ENCODE measurements at places on chromosomes 11 and 22.
A peak's percentile ranks its signal among the peaks of the same experiment; 100 is the strongest.

DNA sequence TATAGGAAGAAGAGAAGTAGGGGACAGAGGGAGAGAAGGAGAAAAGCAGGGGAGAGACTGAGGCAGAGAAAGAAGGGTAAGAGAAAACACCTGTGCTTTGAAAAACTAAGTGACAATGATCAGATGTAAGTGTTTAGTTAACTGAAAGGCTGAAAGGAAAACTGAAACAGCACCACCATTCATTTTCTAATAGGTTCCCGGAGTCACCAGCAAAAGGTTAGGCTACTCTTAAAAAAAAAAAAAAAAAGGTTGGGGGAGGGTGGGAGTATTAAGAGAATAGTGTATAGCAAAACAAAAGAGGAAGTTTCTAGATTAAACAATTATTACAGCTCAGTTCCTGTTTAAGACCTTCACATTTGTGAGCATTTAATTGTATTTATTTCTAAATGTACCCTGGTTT lies 113.8 kb downstream of the CADM1 start:
- no peak for DNase-seq

GRCh38 chr22:47203554-47203991 lies 441.1 kb downstream of the TBC1D22A start:
- DNase-seq, result no peak

- no peak for DNase-seq
Observed at GRCh38 chr22:29141078-29141688, 64.5 kb upstream of the EMID1 start.

DNA sequence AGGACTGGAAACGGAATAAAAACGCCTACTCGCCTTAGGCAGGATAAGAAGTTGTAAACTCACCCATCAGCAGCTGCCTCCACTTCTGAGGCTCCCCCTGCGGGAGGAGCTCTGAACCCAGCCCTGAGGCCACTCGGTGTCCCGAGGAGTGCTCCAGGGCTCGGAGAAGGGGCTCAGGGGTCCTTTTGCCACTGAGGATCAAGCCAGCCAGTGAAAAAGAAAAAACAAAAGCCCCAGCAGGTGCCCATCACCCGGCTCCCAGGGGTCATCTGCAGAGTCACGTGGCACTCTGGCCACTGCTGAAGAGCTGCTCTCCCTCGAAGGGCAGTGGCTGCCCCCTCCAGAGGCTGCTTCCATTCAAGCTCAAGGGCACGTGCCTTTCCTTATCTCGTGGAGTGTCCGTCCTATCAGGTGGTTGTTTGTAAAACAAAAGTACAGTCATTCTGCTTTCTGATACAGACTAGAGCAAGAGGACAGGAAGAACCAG lies 29.0 kb downstream of the NUP50 start:
- no peak for DNase-seq

DNA sequence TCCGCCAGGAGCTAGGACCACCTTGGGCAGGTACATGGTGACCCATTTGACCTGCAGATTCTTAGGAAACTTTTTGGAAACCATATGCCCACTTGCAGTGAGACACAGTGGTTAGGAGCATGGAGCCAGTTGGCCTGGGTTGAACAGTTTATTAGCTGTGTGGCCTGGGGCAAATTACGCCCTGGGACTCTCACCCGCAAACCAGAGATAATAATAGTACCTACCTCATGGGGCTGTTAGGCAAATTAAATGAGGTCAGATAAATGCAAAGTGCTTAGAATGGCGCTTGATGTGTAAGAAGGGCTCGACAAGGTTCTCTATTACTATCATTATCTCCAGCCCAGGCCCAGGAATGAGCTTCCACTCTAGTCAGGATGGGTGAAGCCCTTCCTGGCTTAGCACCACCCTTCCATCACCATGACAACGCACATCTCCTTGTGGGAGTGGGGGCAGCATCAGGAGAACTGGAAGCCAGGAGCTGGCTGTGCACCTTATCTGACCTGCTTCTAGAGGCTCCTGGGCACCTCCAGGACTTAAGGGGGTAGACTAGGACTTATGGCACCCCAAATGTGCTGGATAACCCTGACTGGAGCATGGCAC lies 5.1 kb downstream of the SYT12 start:
- DNase-seq, result no peak

DNA sequence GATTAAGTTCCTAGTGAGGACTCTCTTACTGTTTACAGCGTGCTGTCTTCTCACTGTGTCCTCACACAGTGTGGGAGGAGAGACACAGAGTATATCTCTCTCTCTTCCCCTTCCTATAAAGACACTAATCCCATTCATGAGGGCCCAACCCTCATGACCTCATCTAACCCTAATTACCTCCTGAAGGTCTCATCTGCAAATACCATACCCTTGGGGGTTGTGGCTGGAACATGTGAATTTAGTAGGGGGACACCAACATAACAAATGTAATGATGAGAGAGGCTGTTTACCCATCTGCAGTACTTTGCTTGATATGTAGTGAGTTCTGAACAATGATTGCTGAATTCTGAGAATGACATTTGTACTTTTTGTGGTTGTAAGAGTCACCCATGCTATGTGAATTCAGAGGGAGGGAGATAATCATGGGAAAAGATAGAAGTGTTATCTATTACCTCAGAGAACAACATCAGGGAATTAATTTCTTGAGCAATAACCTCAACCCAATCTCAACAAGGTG lies 4.9 kb upstream of the OR52W1 start:
- DNase-seq, result no peak

DNA sequence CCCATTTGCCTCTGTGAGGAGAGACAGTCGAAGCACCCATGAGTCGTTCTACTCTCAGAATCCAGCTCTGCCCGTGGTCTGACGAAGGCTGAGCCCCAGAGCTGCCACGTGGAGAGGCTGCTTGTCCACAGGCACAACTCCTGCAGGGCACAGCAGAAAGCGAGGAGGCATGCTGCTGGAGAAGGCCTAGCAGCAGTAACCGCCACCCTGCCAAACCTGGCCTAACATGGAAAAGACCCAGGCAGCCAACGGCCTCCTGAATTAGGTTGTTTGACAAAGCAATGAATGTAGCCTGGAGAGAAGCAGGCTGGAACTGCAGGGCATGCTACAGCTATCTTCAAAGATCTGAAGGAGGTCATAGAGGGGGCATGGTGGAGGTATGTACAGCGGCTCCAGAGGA lies 89.7 kb downstream of the SNX19 start:
- DNase-seq, result no peak

GRCh38 chr11:36449561-36450096 lies 60.4 kb downstream of the TRAF6 start:
- no peak for DNase-seq

DNA sequence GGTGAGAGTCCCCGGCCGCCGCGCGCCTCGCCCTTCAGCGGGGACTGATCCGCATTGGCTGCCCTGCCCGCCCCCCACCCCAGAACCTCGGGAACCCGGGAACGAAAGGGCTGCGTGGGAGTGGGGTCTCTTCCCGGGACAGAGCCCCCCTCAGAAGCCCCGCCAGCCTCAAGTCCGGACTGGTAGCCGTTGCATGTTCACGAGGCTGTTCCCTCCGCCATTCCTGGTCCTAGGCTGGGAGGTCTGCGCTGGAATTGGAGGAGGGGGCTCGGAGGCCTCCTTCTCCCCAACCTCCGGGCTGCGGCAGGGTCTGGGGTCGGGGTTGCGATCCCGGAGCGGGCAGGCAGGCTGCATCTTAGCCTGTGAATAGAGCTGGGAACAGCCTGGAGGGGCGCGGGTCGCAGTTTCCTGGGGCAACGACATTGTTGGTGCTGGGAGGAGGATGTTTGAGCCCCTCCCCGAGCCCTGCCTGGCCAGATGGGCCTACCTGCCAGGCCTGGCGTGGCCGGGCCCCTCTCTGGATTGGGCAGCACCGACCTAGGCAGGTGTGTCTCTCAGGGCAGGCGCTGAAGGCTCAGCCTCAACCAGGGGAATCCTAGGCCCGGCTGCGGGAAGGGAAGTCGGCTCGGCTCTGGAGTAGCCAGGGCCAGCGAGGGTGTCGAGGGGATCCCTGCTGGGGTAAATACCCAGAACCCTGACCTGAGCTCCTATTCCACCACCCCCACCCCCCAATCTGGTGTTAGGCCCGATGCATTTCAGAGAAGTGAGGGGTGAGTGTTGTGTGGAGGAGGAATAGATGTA lies 670 bp downstream of the MAPK8IP1 start:
- peak; percentile 12 for DNase-seq

- DNase-seq, result no peak
Observed at GRCh38 chr11:102447193-102447592, 5.4 kb downstream of the TMEM123 start.

- no peak for DNase-seq
Observed at GRCh38 chr11:29562183-29562582, 454.6 kb downstream of the KCNA4 start.

- DNase-seq, result peak; percentile 34
Observed at GRCh38 chr11:31050061-31050765, 319.3 kb downstream of the DCDC1 start.

DNA sequence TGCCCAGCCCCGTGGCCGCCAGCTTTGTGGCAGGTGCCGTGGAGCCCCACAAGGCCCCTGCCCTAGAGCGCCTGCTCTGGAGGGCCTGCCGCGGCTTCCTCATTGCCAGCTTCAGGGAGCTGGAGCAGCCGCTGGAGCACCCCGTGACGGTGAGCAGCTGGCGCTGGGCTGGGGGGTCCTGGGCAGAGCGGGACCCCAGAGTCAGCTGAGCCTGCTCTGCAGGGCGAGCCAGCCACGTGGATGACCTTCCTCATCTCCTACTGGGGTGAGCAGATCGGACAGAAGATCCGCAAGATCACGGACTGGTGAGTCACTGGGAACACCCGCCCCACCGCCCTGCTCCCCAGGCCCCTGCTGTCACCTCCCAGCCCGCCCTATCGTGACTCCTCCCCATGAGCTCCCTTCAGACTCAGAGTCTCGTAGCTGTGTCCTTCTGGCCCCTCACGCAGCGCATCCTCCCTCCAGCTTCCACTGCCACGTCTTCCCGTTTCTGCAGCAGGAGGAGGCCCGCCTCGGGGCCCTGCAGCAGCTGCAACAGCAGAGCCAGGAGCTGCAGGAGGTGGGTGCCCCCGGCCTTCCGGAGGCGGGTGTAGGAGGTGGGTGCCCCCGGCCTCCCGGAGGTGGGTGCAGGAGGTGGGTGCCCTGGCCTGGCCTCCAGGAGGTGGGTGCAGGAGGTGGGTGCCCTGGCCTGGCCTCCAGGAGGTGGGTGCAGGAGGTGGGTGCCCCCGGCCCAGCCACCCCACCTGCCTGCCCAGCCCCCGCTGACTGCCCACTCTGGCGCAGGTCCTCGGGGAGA lies 4.7 kb downstream of the TCIRG1 start:
- DNase-seq, result peak; percentile 31

GRCh38 chr11:9089061-9089460 lies 2.3 kb downstream of the SCUBE2 start:
- no peak for DNase-seq

DNA sequence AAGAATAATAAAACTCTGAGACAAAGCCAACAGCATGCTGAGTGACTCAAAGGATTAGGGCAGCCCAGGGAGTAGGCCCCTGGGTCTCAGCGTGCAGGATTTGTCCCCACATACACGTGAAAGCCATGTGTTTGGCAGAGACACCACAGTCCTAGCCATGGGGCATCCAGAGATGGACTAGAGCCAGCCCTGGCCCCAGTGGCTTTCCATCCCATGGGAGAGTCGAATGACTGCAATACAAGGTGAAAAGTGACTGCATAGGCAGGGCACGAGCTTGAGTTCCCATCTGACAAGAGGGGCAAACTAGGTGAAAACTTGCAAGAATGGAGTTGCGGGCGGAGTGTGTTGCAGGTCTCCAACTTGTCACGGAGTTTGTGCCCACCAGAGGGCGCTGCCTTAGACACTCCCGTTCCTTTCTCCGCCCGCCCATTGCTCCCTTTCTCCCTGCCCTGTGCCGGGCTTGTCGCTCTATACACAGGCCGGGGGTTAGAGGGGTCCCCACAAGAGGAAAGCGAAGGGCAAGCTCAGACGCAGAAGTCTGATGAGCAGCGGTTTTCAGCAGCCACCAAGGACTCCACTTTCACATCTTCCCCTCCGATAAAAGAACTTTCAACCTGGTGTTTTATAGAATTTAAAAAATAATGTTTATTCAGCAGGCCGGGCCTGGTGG lies 24.2 kb downstream of the TSKU start:
- peak; percentile 60 for DNase-seq

GRCh38 chr22:31241200-31241599 lies 29.1 kb downstream of the LIMK2 start:
- DNase-seq, result no peak

GRCh38 chr22:36356708-36357624 lies 30.8 kb downstream of the MYH9 start:
- DNase-seq, result no peak

GRCh38 chr11:16418428-16419097 lies 62.2 kb upstream of the SOX6 start:
- DNase-seq, result no peak

- no peak for DNase-seq
Observed at GRCh38 chr11:17604201-17604914, 57.3 kb downstream of the OTOG start.

DNA sequence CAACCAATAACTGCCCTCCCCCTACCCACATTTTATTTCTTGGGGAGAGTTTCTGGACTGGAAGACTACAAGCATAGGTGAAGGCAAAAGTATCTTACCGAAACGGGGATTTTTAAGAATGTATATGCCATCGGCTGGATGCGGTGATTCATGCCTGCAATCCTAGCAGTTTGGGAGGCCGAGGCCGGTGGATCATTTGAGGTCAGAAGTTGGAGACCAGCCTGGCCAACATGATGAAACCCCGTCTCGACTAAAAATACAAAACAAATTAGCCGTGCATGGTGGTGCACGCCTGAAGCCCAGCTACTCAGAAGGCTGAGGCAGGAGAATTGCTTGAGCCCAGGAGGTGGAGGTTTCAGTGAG lies 20.8 kb upstream of the SLN start:
- no peak for DNase-seq

DNA sequence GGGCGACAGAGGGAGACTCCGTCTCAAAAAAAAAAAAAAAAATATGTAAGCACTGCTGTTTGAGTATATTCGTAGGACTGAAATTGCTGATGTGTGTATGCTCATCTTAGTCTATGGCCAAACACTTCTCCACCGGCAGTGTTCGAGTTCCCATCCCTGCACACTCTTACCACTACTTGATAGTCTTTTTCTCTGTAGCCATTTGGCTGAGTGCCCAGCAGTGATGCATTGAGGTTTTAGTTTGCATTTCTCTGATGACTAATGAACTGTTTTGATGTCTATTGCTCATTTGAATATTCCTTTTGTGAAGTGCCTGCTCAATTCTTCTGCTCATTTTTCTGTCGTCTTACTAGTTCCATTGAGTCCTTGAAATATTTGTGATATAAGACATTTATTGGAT lies 1.9 kb downstream of the TIRAP start:
- no peak for DNase-seq

- DNase-seq, result no peak
Observed at GRCh38 chr22:35599364-35599763, 17.8 kb downstream of the MB start.

DNA sequence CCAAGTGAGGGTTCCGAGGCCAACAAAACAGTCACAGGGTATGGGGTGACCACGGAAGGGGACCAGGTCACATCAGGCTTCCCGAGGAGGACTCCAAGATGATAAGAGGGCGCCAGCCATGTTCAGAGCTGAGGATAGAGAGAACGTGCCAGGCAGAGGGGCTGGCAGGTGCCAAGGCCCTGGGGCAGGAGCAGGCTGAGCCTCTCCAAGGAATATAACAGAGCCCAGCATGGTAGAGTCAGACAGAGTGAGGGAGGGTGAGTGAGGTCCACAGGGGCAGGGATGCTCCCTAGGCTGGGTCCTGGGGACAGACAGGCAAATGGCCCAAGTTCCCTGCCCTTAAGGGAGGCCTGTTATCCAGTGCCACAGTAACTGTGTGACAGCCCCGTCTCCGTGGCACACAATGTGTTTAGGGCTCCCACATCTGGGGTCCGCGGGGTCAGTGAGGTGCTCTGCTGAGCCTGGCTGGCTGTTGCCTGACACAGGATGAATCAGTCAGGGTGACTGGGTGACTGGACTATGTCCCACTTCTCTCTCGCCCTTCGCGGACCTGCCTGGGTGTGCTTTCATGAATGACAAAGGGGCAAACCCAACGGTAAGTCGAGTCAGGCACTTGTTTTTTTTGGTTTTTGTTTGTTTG lies 105.3 kb downstream of the MPPED1 start:
- DNase-seq, result no peak
